GM23338 (cell line): ENCODE measurements at places on chromosomes 13 and 19.

GRCh38 chr19:43784241-43784980 is 3.6 kb upstream of the KCNN4 start:
- no peak for DNase-seq

DNA sequence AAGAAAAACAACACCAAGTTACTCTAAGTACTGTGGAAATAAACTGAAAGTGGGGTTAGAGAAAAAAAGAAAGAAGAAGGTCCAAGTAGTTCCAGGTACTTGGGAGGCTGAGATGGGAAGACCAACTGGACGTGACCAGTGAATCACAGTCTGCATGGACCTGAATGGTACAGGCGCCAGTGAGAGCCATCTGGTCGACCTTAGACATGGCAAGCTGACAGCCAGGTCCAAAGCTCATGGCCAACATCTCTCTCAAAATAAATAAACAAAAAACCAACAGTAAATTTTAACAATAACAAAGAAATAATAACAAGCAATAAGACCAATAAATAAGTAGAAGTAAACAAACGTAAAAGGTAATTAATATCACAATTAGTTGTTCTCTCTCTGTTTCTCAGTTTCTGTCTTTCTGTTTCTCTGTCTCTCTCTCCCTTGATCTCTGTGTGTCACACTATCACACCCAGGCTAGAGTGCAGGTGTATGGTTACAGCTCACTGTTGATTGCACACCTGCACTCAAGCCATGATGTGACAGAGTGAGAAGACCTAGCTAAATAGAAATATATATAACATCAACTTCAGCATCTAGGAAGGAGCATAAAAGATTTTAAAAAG is 31.6 kb upstream of the ZNF724 start:
- DNase-seq = no peak

DNA sequence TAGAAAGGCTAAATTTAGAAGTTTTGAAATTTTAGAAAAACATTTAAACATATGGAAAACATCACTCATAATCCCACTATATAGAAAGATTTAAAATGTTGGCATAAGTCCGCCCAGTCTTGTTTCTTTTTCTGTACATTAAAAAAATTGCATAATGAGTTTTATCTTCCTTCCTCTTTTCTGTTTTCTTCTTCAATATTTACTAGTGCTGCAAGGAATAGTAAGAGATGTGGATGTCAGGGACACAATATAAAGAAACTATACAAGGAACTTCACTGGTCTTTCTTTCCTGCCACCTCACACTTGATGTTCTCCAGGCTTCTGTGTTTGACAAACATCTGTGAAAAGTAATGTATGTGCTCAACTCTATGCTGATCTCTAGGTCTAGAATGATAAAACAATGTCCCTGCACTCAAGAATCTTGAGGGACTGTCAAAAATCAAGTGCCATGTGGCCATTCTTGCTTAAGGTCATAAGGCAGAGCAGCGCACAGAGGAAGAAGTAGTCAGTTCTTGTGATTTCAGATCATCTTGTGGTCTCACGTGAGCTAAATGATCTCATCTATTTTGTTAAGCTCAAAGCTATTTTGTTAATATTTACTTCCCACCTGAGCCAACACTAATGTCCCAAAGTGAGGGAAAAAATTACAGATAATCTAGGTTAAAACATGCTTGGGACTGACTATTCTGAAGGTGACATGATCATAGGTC is 186.9 kb upstream of the OBI1 start:
- DNase-seq = no peak

DNA sequence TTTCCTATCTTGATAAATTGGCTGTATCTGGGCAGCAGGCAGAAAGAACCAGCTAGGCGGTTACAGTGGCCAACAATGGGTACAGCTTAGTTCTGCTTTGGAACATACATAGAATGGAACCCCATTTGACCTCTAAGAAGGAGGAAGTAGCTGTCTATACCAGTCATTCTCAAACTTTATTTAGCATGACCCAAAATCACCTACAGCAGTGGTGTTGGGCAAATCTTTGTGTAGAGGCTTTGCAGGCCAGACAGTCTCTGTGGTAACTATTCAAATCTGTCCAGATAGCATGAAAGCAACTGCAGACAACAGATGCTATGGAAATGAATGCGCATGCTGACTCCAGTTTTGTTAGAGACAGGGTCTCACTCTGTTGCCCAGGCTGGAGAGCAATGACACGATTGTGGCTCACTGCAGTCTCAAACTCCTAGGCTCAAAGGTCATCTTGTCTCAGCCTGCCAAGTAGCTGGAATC is 12.0 kb upstream of the KCNC3 start:
- no peak for DNase-seq

DNA sequence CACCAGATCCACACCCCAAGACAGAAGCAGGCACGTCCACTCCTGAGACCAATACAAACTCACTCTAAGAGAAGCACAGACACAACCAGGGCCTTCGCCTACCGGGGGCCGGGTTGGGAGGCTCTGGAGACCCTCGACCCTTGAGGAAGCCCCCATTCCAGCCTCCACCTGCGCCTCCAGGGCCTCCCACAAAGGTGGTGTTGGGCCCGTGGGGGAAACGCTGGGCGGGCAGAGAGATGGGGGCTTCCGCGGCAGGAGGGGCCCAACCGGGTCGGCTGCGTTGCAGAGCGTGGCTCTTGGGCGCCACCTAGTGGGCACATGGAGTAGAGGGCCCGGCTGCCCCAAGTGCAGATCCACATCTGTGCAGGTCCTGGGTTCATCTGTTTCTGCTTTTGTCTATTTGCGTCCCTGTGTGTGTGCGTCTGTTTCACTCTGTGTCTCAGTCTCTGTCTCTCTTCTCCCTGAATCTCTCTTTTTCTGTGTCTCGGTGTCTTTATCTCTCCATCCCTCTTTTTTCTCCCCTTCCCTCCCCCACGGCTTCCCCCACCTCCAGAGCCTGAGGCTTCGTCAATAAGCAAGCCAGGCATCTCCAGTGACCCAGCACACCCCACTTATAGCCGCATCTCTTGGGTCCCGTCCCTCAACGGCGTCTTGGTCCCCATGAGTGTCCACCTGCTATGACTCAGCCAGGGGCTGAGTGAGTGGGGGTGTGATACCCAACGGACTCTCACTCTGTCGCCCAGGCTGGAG is 10.5 kb upstream of the TINCR start:
- peak; percentile 83 for DNase-seq
